Ureter (tissue), 1 donor: ENCODE measurements at places on chromosomes 7 and 10.

DNA sequence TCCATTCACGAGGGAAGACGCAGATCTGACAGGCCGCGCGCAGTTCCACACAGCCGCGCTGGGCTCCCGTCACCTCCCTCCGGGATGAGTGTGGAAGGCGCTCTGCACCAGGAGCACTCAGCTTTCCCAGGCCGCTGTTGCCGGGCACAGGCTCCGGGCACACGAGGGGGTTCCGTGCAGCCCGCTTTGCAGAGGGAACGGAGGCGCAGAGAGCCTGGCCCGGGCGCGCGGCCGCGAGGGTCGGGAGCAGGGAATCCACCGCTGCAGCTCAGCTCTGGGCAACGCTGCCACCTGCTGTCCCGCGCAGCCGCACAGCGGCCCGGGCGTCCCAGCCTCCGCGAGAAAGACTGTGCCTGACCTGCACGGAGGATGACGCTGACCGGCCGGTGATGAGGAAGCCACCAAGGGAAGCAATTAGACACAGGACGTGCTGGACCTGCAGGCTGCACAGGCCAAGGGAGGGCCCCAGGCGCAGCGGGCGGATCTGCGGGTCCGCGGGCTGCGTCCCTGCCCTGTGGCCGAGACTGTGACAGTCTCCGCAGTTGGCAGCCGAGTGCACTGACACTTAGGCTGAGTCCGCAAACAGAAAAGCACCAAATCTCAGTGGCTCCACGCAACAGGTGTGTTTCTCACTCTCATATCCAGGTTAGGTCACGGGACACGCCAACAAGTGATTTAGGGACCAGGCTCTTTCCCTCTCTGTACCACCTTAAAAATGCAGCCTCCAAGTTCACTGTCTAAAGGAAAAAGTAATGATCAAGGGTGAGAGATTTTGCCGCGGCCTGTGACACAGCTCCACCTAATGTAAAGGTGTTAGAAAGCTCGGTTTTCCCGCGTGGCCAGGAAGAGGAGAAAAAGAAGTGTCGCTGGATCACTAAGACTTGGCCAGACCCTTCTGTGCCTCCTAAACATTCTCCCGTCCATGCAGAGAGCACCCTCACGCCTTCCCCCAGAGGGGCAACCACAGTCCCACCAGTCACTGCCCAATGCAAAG lies 94.5 kb downstream of the SEC61G start:
- DNase-seq: peak; percentile 67

GRCh38 chr7:104978460-104978859 lies 35.5 kb upstream of the KMT2E start:
- no peak for DNase-seq

DNA sequence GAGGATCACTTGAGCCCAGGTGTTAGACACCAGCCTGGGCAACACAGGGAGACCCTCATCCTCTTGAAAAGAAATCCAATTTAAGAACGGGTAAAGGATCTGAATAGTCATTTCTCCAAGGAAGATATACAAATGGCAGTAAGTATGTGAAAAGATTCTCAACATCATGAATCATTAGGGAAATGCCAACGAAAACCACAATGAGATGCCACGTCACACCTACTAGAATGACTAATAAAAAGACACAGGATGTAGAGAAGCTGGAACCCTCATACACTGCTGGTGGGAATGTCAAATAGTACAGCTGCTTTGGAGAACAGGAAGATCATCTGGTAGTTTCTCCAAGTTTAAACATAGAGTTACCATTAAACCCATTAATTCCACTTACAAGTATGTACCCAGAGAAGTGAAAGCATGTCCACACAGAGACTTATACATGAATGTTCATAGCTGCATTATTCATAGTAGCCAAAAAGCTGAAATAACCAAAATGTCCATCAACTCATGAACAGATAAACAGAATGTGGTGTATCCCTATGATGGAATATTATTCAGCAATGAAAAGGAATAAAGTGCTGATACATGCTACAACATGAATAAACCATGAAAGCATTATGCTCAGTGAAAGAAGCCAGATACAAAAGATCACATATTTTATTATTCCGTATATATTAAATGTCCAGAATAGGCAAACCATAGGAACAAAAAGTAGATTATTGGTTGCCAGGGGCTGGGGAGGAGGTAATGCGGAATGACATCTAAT lies 13.1 kb upstream of the ZMIZ2 start:
- no peak for DNase-seq

- DNase-seq: no peak
Observed at GRCh38 chr7:87267239-87267900, 47.8 kb upstream of the TMEM243 start.

GRCh38 chr10:118403967-118404366 lies 61.8 kb upstream of the FAM204A start:
- DNase-seq: no peak

GRCh38 chr10:91589015-91589657 lies 43.7 kb downstream of the PPP1R3C start:
- peak; percentile 71 for DNase-seq
